ENCODE measurements at places on chromosomes 7 and 10.

- no peak for DNase-seq
These were observed 267.3 kb upstream of the NPVF start for GRCh38 chr7:25495342-25496250.

DNA sequence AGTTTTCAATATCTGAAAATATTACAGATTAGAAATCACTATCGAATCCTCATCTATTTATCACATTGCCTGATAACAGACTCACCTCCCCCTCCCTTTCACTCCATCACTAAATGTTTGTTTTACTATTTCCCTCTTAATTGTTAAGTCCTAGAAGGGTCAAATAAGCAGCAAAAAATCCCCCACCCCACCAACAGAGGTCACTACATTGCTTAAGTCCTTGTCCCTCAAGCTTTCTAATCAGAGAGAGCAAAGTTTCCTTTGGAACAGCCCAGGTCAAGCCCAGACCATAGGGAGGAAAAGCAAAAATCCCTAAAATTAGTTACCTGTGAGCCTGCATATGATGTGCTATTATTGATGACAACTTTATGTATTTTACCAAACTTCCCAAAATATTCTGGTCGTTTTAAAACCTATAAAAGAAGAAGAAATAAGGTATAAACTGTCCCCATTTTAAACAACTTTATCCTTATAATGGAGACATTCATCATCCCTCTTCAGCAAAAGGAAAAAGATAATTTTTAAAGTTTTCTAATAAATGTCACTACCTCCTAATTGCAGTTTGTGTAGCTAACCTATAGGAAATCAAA, 95.0 kb downstream of the CNOT4 start:
- DNase-seq = no peak

GRCh38 chr7:4073052-4073451, 609.0 kb upstream of the FOXK1 start:
- DNase-seq = no peak

DNA sequence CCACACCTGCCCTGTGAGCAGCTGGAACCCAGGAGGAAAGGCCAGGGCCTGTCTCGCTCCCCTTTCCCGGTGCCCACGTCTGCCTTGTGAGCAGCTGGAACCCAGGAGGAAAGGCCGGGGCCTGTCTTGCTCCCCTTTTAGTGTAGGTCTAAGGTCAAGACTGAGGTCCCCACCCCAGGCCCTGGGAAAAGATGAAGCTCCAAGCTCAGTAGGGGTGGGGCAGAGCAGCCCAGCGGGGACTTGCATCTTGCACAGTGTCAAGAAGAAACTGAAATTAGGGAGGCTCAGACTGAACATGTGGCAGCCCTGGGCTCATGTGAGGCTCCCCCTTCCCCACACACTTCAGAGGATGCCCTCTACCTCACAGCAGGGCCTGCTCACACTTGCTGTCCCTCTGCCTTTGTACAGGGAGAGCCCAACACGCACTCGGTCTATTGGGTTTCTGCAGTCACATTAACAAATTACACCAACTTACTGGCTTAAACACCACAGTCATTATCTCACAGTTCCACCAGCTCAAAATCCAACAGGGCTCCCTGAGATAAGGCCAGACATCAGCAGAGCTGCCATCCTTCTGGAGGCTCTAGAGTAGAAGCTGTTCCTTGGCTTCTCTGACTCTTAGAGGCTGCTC, 12.4 kb downstream of the POLL start:
- DNase-seq = no peak

- no peak for DNase-seq
These were observed 200.8 kb upstream of the PFKP start for GRCh38 chr10:2866569-2866968.

GRCh38 chr7:142812437-142813215, 41.9 kb downstream of the PRSS2 start:
- no peak for DNase-seq

All from activated CD8-positive, alpha-beta memory T cell treated with anti-CD3 and anti-CD28 coated beads for 4 hours (primary cell).